ENCODE measurements at places on chromosomes 2 and 18.

DNA sequence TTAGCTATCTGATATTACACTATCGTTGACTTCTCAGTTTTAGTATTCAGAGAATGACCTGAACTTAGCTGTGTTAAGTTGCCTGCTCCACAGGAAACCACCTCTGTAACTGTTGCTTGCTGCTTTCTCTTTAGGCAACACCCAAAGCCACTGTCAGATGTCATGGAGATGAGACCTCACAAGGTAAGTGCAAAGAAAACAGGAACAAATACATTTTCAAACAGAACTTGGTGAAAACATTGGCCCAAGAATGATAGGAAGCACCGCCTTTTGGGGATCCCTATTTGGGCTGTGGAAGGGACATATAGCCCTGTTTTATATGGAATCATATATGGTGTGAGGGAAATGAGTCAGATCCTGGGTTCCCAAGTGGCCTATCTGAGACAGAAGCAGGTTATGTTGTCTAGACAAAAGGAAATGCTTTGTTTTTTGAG, 143.4 kb downstream of the UBE2E3 start:
- DNase-seq = no peak

DNA sequence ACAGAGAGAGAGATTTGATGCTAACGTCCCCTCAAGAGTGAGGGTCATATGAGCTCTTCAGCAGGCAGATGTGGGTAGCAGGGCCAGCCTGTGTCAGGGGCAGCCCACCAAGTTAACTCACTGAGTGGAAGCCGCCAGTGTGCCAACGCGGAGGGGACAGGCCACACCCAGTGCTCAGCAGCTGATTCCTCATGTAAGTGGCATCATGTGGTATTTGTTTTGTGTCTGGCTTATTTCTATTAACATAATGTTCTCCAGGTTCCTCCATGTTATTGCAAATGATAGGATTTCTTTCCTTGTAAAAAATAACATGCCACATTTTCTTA, 4.0 kb downstream of the IMP4 start:
- DNase-seq = no peak

- DNase-seq = no peak
Observed at GRCh38 chr2:36618381-36618780, 20.4 kb upstream of the FEZ2 start.

DNA sequence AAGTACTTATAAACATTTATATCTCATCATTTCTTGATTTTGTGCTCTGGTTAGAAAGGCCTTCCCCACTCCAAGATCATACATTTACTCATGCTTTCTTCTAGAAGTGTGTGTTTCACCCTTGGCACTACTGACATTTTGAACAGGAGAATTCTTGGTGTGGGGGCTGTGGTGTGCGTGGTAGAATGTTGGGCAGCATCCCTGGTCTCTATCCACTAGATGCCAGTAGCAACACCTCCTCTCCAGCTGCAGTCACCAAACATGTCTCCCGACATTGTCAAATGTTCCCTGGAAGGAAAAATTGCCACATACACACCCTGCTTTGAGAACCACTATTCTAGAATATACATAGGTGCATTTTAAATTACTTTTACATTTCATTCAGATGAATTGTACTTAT, 8.7 kb upstream of the TGIF1 start:
- no peak for DNase-seq

DNA sequence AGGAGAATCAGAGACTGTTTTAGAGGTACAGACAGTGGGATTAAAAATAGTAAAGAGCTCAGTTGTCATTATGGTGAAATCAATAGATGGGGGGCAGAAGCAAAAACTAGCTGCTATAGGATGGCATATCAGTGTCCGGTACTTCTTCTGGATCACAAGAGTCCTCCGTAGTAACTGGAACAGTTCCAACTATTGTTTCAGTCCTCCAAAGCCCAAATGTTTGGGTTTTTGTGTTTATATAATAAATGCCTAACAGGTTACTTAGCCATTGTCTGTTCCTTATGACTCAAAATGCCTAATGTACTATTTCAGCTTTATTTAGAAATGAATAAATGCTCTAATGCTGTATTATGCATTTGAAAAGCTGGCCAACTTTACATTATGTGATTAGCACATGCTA, 401.2 kb downstream of the PTH2R start:
- no peak for DNase-seq

GRCh38 chr18:64202210-64202836, 53.4 kb upstream of the LINC00305 start:
- DNase-seq = no peak
